ENCODE measurements at places on chromosomes 7 and 10.

GRCh38 chr7:96189129-96189820 is 132.6 kb downstream of the SLC25A13 start:
- no peak for DNase-seq

- no peak for DNase-seq
Observed at GRCh38 chr7:78521961-78522360, 723.4 kb downstream of the PHTF2 start.

DNA sequence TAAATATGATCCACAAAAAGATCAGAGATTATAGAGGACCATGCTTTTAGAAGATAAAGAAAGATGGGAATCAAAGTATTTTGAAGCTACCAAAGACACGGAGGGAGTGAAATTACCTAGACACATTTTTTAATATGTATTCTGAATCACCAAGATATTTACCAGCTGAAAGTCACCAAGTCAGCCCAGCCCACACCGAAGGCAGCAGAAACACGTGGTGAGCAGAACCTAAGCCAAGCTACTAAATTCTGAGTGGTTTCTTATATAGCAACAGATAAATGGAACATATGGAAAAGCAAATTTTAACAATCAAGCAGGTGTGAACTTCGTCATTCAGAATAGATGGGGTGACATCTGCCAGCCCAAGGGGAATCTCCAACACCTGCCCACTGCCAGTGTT is 134.7 kb upstream of the AKR1E2 start:
- DNase-seq: no peak

DNA sequence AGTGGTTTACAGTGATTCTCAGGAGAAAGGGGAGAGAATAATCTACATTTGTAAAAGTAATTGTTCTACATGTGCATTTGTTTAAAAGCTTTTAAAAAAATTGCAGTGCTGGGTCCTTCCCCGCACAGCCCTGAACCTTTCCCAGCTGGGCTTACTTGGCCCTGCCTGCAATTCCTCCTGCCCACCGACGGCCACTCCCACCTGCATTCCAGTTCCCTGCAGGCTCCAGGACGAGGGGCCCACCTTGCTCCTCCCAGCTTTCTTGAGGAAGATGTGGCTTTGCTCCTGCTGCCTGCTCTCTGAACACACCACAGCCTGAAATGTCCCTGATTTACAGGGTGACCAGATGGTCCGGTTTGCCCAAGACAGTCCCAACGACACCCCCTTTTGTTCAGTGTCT is 222.7 kb downstream of the PRPF18 start:
- DNase-seq: no peak

GRCh38 chr7:150992833-150993302 is 2.1 kb downstream of the NOS3 start:
- DNase-seq: no peak

GRCh38 chr10:34528320-34528719 is 286.8 kb downstream of the PARD3 start:
- DNase-seq: no peak

- no peak for DNase-seq
Observed at GRCh38 chr7:86407291-86407690, 236.4 kb upstream of the GRM3 start.

DNA sequence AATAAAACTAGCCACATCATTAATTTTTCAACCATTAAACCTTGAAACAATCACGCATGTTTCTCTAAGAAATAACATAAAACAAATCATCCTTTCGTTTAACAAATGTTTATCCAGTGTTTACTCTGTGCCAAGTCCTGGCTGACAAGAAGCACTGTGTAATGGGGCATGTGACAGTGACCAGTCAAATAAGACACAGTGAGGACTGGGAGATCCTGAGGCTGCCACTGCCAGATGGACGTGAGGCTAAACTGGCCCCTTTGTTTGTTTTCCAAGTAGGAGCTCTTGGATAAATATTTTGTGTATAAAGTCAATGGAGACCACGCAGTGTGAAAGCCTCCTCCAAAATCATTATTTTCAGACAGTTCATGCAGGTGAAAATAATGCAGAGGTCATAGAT is 626.2 kb downstream of the SUGCT start:
- DNase-seq: no peak

GRCh38 chr7:135758531-135758932 is 9.9 kb upstream of the FAM180A start:
- DNase-seq: no peak

DNA sequence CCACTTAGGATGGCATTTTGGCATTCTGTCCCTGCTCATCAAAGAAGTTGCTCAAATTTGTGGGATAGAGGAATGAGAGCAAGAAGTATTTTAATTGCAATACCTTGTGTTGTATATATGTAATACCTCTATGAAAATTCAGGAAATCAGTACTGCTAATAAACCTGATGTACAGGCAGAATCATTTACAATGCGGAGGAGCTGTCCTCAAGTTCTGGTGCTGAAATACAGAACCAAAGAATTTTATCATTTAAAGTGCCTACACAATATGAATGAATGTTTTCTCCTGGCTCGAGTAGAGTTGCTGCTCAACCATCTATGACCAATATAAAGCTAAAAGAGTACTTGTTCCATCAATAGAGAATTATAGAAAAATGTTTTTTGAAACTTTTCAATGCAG is 305.8 kb downstream of the PLXNA4 start:
- DNase-seq: no peak

GRCh38 chr10:93463723-93464476 is 18.2 kb downstream of the MYOF start:
- DNase-seq: no peak

DNA sequence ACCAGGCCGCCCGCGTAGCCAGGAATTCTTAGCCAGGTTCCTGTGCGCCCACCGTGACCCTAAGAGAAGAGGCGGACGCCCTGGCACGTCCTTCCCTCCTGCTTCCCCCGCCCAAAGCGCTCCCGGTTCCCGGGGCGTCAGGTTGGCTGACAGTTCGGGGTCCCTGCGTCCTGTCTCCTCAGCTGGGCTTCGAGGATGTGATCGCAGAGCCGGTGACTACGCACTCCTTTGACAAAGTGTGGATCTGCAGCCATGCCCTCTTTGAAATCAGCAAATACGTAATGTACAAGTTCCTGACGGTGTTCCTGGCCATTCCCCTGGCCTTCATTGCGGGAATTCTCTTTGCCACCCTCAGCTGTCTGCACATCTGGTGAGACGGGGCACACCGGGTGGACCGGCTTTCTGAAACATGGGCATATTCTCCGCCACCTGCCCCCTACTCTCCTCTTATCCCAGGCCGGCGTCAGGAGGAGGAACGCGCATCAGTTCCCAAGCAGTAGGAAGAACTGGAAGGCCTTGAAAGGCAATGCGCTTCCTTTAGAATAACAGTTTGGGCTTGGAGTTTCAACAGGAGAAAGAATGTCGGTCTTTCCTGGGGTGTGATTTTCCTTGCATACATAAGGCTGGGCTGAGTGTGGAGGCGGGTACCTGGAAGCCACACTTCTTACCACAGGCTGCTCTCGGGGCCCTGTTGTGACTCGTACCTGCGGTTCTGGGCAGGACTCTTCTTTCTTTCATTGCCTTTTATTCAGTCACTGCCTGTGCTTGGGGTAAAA is 728 bp downstream of the CAV2 start:
- peak; percentile 13 for DNase-seq

DNA sequence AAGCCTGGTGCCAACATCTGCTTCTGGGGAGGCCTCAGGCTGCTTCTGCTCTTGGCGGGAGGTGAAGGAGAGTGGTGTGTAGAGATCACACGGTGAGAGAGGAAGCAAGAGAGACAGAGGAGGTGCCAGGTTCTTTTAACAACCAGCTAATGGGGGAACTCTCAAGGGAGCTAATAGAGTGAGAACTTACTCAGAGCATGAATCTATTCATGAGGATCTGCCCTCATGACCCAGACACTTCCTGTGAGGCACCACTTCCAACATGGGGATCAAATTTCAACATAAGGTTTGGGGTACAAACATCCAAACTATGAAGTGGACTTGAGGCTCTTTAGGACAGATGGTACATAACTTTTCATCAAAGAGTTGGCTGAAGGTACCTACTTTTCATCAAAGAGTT is 5.1 kb upstream of the ZNF32 start:
- DNase-seq: no peak

DNA sequence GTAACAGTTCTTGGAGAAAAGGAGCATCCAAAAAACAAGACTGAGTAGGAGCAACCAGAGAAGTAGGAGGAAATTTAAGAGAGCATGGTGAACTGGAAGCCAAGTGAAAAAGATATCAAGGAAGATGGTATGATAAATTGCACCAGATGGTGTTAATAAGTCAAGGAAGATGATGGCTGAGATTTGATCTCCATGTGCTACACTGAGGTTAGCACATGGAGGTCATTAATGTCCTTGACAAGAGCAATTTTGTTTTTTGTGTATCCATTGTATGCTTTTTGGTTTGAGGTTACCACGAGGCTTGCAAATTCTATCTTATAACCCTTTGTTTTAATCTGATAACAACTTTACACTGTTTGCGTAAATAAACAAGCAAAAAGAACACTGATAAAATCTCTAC is 11.3 kb upstream of the PTTG1IP2 start:
- no peak for DNase-seq

GRCh38 chr7:81882086-81882485 is 112.2 kb upstream of the HGF start:
- DNase-seq: no peak

DNA sequence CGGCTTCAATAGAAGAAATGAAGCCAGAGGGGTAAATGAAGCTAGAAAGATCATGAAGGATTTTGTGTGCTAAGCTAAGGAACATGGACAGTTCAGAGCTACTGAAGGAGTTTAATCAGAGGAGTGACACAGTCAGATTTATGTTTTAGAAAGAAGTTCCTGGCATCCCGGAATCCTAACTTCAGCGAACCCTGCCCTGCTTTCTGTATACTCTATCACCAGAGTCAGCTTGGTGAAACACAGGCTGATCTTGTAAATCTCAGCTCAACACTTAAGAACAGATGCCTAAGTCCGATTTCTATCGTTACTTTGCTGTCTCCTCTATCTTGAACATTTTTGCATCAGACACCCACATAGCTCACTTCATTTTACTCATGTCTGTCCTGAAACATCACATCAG is 9.1 kb downstream of the AHR start:
- no peak for DNase-seq

- DNase-seq: no peak
Observed at GRCh38 chr7:91942312-91942711, 1.6 kb downstream of the AKAP9 start.

- DNase-seq: no peak
Observed at GRCh38 chr7:50735333-50735732, 47.4 kb downstream of the GRB10 start.

DNA sequence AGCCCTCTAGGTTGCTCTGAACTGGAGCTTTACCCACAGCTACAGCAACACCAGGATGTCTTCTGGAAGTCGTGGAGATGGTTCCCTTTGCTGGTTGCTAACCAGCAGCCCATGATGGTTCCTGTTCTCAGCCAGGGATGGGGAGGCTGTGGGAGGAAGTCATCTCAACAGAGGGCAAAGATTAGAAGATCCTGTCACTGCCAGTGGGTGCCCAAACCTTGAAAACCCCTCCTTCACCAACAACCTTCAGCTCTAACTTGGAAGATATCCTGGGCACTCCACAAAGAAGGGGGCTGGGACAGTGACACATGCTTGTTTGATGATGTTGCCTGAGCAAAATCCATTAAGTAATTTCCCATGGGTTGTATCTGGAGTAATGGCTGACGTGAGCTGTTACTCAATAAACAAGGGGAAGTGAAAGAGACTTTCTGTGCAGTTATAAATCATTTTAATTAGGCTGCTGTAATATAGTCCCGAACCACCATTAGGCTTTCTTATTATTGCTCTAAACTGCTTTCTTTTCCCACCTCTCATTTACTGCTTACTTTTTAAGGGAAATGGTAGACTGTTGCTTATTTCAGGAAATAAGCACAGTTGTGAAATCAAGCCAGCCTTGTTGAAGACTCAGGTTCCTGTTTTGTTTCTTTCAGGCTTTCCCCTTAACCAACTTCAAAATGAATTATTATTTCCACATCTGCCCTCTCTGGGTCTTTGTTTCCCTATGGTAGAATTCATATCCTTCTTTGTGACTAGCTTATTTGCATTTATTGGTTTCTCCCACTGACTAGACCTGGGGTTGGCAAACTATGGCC is 124.8 kb downstream of the PPP1R17 start:
- peak; percentile 73 for DNase-seq

DNA sequence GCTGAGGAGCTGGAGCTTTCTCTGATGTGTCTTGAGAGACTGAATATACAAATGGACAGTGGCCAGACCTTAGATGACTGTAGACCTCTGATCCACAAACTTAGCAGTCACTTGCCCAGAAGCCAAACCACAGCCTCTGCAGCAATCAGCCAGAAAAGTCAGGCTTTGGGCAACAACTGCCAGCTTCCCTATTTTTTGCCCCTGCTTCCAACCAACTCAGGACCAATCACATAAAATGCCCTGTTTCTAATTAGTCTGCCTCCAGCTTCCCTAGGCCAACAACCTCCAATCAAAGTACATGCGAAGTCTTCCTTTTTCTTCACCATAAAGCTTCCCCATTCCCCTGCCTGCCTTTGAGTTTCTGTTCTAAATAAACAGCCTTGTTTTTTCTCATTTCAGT is 37.8 kb upstream of the CACUL1 start:
- no peak for DNase-seq

DNA sequence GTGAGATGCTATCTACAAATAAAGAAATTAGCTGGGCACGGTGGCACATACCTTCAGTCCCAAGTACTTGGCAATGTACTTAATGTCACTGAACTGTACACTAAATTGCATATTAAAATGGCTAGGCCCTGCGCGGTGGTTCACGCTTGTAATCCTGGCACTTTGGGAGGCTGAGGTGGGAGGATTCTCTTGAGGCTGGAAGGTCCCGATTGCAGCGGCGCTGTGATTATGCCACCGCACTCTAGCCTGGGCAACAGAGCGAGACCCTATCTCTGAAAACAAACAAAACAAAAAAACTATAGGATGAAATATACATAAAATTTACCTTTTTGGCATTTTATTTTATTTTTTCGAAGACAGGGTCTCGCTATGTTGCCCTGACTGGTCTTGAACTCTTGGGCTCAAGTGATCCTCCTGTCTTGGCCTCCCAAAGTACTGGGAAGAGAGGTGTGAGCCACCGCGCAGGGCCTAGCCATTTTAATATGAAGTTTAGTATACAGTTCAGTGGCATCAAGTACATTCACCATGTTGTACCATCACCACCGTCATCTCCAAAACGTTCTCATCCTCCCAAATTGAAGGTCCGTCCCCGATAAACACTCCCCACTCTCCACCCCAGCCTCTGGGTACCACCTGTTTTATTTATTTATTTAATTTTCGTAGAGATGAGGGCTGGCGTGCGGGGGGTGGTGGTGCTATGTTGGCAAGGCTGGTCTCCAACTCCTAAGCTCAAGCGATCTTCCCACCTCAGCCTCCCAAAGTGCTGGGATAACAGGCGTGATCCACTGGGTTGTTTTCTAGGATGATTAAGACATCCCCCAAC is 1.3 kb upstream of the EIF3B start:
- DNase-seq: no peak

- DNase-seq: no peak
Observed at GRCh38 chr7:105992905-105993304, 29.8 kb downstream of the CDHR3 start.

- DNase-seq: peak; percentile 97
Observed at GRCh38 chr10:130138479-130138866, 2.3 kb downstream of the GLRX3 start.

DNA sequence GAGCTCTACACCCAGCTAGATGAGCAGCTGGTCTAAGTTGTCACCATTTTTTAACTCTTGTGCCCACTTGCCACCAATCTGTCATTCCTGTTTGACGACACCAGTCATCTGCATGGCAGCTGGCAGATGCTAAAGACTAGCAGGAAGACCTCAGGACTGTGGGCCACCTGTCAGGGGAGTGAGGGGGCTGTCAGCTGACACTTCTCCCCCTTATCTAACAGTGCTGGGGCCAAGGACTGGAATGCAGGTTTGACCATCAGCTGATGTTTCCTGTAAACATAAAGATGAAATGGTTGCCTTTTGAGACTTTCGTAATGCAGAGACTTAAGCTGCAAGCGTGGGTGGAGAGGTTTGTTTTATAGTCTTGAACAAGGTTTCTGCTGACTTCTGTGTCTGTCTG is 93.5 kb downstream of the WNT2 start:
- no peak for DNase-seq

All from DMS153 (cell line).